ENCODE measurements at places on chromosomes 12 and 14.

DNA sequence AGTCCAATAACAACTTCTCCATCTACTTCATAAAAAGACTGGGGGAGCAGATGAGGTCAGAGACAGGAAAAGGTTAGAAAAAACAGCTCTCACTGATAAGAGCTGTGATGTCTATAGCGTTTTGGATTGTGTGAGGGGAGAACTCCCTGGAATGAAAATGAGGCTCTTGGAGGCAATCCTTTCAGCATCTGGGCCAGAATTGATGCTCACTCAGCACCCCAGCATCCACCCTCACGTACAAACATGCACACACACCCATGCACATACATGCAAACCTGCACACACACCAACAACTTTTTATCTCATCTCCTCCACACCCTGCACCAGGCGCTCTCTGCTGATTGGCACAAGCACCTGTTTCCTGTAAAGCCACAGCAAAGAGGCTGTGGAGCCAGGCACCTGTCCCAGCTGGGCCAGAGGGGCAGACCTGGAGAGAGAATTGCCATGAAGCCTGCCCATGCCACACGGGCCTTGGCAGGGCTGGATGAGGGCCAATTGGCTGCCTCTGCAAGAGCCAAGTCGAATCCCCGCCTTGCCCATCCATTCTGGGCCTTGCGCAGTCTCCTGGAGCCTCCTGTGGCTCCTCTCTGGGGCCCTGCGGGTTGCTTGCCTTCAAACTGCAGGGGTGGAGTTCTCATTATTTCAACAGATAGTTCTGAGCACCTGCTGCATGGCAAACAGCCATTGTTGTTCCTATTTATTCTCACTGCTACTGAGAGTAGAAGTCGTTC lies 53.1 kb downstream of the SYNE3 start:
- DNase-seq: no peak

DNA sequence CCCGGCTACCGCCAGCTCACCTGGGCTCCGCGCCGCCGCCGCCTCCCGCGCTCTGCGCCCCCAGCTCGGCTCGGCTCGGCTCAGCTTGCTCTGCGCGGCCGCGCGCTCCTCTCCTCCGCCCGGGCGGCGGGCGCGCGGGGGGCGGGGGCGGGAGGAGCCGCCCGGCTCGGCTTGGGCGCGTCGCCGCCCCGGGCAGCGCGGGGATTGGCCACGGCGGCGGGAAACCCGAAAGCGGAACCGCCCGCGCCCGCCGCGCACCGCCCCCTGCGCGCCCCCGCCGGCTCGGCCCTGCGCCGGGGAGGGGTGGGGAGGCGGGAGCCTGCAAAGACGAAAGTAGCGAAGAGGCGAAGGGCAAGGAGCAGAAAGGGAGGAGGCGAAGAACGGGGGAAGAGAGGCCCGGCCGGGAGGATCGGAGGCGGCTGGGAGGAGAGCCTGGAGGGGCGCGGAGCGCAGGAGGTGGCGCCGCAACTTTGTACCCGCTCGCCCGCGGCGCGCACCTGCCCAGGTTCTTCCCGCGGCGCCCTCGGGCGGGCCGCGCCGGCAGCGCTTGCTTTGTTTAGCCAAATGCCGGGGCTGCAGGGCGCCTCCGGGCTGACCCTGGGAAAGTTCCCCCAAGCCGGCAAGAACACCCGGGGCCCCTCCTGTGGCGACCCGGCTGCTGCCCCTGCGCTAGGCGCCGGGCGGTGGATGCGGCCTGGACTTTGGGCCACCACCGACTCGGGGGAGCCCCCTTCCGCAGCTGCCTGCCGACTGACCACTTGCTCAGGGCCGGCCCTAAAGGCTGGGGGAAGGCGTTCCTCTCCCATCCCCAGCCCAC lies at the start of gene CAMKK2:
Gene CAMKK2 (minus strand): TSS at position 92 of the 817 bp plus-strand sequence. CDS start 22,183 bp downstream, outside the sequence.
- peak; percentile 94 for DNase-seq

DNA sequence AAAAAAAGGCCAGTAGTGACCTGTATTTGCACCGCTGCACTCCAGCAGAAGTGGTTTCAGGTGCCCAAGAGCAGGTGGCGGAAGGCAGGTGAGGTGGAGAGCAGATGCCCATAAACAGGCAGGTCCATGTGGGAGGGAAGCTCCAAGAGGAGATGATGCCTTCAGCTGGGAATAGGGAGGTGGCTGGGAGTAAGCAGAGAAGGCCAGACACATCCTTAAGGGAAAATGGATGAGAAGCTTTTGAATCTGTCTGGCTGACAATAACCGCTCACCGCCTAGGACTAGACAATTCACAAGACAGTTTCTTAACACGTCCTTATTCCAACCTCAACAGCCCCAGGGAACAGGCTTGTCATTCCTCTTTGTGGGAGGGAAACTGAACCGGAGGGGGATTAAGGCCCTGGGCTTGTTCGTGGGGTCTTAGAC lies 43.9 kb upstream of the PLEKHG6 start:
- no peak for DNase-seq

GRCh38 chr14:52265253-52265652 lies 2.2 kb upstream of the PTGDR start:
- no peak for DNase-seq

- DNase-seq: no peak
Observed at GRCh38 chr14:37413050-37413449, 182.0 kb downstream of the FOXA1 start.

GRCh38 chr12:52356031-52356761 lies 11.1 kb downstream of the KRT85 start:
- no peak for DNase-seq

GRCh38 chr12:11446372-11446771 lies 51.0 kb upstream of the PRB2 start:
- DNase-seq: no peak

DNA sequence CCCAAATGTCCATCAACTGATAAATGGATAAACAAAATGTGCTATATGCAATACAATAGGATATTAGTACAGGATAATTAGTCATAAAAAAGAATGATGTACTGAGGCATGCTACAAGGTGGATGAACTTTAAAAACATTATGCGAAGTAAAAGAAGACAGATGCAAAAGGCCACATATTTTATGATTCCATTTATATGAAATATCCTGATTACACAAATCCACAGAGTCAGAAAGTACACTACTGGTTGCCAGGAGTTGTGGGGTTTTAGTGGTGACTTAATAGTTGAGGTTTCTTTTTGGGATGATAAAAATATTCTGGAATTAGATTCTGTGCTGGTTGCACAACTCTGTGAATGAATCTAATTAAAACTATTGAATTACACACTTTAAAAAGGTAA lies 12.6 kb downstream of the TRIM9 start:
- no peak for DNase-seq

- no peak for DNase-seq
Observed at GRCh38 chr12:85057370-85057963, 21.3 kb downstream of the LRRIQ1 start.

Data from activated B cell treated with CpG ODN at 0.5 μM for 24 hours (primary cell).